SW 1271 (cell line): ENCODE measurements at places on chromosomes 1 and 21.

GRCh38 chr1:174911606-174912005, 88.1 kb upstream of the CACYBP start:
- DNase-seq = no peak

GRCh38 chr1:22761821-22762220, 51.2 kb downstream of the EPHB2 start:
- DNase-seq = no peak

- no peak for DNase-seq
These were observed 1170.2 kb upstream of the PRMT6 start for GRCh38 chr1:105886309-105886708.

DNA sequence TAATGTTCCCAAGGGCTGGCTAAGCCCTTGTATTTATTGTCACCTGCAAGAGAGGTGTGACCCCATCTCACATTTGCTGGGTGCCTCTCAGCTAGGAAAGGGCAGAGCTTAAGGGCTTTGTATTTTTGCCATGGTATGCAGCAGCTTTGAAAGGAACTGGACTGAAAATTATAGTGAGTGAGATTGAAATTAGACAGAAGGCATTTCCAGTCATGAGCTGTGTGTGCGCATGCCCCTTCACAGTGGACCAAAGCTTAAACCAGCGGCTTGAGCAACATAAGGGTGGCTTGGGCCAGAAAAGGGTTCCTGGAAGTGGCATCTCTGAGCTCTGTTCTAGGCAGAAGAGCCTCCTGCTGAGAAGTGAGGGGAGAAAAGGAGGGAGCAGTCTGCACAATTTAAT, 19.8 kb downstream of the MYOG start:
- DNase-seq = no peak

DNA sequence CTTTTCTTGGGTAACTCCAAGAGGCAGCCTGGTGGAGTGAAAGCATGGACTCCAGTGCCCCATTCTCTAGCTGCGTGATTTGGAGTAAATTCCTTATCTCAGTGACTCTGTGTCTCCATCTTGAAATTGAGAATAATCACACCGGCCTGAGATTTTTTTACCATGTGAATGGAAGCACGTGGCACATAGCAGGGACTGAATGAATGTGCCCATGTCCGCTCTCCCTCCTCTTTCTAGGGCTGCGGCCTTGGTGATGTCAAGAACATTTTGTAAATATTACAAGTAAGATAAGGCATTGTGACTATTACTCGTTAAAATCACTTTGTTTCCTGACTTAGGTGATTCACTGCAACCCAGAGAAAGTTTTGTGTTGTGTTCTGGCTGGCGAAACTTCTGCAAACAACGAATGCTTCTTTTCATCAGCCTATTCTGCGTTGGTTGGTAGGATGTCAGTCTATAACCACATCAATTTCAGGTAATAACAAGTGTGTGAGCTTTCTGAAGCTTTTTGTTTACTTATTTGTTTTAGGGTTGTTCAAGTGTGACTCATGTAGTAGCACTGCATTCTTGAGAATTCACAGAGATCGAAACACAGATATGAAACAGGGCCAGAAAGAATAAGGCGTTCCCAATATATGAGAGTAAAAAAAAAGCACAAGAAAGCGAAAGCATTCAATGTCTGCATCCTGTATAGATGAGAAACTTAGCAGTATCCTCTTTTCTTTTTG, 135.7 kb upstream of the SLC45A1 start:
- peak; percentile 94 for DNase-seq

DNA sequence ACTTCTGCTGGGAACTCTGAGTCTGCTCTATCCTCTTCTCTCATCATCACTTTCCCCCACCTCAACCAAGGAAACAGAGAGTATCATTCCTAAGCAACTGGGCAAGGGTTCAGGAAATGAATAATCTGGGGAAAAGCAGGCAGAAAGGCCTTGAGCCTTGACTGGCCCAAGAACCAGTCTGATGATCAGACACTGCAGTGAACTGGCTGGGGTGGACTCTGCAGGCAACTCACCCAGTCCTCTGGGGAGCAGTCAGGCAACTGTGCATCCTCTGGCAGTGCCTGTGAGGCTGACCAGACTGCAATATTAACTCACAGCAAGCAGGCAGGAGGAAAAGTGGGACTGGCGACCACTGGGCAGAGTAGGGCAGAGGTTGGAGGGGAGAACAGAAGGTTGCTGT, 991 bp downstream of the ANKRD35 start:
- no peak for DNase-seq

GRCh38 chr1:181108304-181108867, 19.9 kb downstream of the IER5 start:
- DNase-seq = no peak

DNA sequence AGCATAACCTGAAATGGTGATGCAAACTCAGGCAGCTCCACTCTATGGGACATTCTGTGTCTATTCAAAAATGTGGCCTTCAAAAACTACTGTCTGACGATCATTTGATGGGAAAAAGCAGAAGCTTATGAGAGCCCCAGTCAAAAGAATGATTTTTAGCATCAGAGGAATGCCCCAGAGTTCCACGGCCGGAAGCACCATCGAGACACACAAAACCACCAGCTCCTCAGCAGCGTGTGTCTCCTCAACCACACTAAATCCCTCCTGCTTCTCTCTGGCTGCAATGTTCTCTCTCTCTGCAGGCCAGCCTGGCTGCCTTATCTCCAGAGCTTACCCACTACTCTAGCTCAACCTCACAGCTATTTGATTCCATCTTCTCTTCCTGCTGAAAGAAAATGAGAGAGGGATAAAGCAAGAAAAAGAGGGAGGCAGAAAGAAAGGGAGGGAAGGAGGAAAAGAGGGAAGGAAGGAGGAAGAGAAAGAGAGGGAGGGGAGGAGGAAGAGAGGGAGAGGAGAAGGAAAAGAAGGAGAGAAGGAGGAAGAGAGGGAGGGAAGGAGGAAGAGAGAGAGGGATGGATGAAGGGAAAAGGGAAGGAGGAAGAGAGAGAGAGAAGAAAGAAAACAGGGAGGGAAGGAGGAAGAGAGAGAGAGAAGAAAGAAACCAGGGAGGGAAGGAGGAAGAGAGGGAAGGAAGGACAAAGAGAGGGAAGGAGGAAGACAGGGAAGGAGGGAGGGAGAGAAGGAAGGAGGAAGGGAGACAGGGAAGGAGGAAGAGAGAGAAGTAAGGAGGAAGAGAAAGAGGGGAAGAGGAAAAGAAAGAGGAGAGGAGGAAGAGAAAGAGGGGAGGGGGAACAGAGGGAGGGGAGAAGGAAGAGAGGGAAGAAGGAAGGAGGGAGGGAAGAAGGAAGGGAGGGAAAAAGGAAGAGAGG, 33.5 kb upstream of the LAPTM5 start:
- DNase-seq = no peak

- DNase-seq = peak; percentile 72
These were observed 298.6 kb downstream of the PTPRC start for GRCh38 chr1:198937231-198938031.

DNA sequence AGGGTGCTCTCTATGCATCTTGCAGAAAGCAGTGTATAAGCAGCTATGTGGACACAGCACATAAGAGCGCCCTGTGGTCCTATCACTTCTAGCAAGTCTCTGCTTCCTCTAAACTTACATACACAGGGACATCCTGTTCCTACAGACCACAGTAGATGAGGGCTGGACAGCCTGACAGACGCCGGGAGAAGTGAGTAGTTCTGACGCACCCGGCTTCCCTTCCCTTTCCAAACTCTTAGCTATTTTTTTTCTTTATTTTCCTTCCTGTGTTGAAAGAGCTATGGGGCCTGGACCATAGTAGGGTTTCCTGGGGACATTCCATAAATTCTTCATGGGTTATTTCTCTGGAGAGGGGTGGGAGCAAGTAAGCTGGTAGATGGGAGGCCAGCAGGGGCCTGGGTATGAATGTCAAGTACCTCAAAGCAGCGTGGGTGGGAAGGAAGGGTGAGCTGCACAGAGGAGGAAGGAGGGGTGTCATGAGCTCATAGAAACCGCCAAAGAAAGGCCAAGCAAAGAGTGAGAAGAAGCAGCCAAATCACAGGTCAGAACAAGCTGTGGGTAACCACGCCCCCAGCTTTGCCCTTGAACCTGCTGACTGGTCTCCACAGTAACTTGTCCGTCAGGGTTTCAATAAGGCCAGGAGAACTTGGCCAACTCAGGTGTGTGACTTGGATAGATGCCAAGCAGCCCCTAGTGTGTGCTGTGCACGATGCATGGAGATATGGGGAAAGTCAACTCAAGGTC, 36.6 kb downstream of the PLXNA2 start:
- DNase-seq = peak; percentile 15

DNA sequence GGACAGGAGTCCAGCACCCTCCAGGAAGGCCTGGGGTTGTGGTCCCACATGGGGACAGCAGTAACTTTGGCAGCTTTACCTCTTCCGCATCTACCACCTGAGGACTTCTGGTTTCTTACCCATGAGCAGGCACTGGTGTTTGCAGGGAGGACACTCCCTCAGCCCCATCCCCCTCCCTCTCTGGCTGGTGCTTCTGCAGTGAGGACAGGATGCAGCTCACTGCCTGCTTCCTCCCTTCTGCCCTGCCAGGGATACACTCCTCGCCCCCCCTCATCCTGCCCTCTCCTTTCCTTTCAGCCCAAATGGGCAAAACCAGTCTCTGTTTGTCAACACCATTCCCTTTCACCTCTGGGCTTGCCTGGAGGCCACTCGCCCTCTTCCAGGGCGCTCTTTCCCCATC, 62.4 kb downstream of the KIRREL1 start:
- DNase-seq = no peak

- DNase-seq = no peak
These were observed 58.3 kb upstream of the TBX15 start for GRCh38 chr1:119046429-119046784.

- DNase-seq = no peak
These were observed 69.8 kb downstream of the MPZL1 start for GRCh38 chr1:167791281-167792187.

- DNase-seq = no peak
These were observed 16.2 kb downstream of the SYF2 start for GRCh38 chr1:25216123-25216522.

GRCh38 chr1:5982868-5983267, 9.4 kb downstream of the NPHP4 start:
- no peak for DNase-seq

DNA sequence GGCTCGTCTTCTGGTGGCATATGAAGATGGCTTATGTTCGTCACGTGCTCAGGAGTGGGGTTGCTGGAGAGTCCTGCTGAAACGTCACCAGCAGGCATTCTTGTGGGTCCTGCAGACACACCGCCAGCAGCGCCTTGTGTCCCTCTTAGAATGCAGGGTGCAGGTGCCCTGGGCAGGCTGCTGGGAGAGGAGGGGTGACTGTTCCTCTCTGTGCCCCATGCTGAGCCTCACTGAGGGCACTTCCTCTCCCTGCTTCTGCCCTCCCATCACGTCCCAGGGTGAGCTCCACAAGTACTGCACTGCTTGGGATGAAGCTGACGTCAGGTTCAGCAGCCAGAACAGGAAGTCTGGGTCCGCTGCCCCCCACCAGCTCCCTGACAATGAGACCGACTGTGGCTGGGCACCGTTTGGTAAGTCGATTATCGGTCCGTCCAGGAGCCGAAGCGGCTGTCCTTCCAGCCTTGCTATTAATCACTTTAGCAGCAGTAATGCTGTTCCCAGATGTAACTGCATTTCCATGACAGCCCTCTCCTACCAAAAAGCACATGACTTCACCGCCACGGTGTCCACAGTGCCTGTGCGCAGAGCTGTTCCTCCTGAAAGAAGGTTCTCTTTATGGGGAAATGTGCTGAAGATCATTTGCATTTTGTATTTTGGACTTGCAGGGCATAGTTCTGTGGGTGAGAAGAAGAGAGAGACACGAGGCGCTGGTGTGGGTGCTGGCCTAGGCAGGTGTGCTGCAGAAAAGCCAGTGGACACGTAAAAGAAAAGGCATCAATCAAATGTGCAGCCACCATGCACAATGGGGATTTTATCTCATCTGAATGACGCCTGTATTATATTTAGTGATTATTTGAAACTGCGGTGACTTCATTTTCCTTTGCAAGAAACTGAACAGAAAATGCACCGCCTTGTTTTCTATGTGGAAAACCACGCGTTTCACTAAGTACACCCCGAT, 21.0 kb downstream of the SLC37A1 start:
- no peak for DNase-seq

- DNase-seq = no peak
These were observed at the start of gene KAZN for GRCh38 chr1:14598498-14599182. Gene KAZN, plus strand, starts transcription at chr1:14598685.

- no peak for DNase-seq
These were observed 153.6 kb downstream of the HIVEP3 start for GRCh38 chr1:41765152-41765551.

- DNase-seq = peak; percentile 51
These were observed 44.4 kb upstream of the RABGAP1L start for GRCh38 chr1:174114788-174115448.

- DNase-seq = no peak
These were observed 161.8 kb upstream of the IVNS1ABP start for GRCh38 chr1:185478877-185479276.

GRCh38 chr21:39754811-39755210, 9.8 kb downstream of the IGSF5 start:
- DNase-seq = no peak

DNA sequence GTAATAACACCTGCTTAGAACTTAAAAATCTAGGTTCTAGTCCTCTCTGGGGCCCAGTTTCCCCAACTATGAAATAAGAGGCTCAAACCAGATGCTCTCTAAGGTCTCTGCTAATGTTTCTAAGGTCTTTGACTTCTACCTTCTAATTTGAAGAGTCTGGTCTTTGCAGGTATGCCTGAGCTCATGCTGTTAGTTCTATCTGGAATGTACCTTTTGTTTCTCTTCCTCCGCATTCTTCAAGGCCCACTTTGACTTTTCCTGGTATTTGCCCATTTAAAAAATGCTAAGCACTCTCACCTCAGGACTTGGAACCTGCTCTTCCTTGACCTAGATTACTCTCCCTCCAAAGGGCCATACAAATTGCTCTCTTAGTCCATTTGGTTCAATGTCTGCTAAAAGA, 13.5 kb downstream of the SLC35D1 start:
- DNase-seq = no peak

DNA sequence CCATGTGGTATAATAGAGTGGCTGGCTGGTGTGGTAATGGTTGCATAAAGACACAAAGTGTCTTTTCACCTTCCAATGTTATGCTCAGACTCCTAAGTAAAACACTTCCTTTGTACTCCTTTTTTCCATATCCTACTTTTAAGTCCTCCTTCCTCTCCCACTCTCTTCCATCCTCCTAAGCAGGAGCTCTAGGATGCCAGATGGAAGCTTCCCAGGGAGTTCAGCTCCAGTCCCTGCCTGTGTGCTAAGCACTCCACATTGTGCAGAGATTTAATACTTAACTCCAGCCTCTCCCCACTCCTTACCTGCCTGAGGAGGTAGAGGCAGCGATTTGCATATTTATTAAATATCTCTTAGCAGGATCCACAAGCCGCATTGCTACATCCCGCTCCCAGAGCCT, 60.5 kb upstream of the IGSF21 start:
- no peak for DNase-seq
